ENCODE measurements at places on chromosomes 4 and X.

GRCh38 chr4:7281691-7282665 lies 89.6 kb downstream of the SORCS2 start:
- no peak for DNase-seq

DNA sequence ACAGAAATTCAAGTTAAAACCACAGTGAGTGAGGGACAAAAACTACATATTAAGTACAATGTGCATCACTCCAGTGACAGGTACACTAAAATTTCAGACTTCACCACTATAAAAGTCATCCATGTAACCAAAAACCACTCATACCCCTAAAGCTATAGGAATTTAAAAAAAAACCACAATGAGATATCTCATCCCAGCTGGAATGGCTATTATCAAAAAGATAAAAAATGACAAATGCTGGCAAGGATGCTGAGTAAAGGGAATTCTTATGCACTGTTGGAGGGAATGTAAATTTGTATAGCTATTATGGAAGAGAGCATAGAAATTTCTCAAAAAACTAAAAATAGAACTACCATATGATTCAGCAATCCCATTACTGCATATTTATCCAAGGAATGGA lies 171.1 kb downstream of the HHIP start:
- DNase-seq = no peak

DNA sequence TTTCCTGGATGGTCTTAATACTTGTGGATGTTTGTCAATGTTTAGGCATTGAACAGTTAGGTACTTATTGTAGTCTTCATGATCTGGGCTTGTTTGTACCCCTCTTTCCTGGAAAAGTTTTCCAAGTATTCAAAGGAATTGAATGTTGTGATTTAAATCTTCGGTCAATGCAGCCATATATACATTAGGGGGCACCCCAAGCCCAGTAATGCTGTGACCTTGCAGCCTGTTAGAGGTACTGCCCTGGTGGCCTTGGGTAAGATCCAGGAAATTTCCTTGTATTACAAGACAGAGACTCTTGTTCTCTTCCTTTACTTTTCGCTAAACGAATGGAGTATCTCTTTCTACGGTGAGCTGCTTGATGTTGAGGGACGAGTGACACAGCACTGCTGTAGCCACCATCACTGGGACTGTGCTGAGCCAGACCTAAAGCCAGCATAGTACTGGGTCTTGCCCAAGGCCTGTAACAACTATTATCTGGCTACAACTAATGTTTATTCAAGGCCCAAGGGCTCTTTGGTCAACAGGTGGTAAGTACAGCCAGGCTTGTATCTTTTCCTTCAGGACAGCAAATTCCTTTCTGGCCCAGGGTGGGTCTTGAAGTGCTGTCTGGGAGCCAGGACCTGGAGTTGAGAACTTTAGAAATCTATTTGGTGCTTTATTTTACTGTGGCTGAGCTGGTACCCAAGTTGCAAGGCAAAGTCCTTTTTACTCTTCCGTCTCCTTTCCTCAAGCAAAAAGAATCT lies 118.3 kb upstream of the ATOH1 start:
- peak; percentile 2 for DNase-seq

GRCh38 chr4:171239196-171239595 lies 574.0 kb upstream of the GALNTL6 start:
- no peak for DNase-seq

GRCh38 chrX:47936224-47936939 lies 67.4 kb downstream of the ZNF182 start:
- no peak for DNase-seq
